ENCODE measurements at places on chromosomes 1 and 21.

GRCh38 chr1:8425150-8425780 lies 107.4 kb downstream of the SLC45A1 start:
- DNase-seq = no peak

DNA sequence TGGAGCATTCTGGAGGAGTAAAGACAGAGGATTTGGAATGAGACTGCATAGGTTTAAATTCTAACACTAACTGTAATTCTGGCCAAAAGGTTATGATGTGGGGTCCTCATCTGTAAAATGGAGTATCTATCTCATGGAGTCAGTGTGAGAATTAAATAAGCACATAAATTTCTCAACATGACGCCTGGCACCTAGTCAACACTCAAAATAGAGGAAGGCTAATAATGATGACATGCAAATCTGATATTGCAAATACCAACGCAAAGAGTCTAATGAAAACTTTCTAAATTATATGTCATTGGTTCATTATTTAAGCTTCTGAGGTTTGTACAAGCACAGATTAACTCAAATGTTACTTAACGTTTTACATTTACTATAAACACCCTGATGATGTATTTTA lies 29.6 kb downstream of the APP start:
- no peak for DNase-seq

- DNase-seq = no peak
Measured at GRCh38 chr1:233815865-233816264, 88.6 kb upstream of the SLC35F3 start.

DNA sequence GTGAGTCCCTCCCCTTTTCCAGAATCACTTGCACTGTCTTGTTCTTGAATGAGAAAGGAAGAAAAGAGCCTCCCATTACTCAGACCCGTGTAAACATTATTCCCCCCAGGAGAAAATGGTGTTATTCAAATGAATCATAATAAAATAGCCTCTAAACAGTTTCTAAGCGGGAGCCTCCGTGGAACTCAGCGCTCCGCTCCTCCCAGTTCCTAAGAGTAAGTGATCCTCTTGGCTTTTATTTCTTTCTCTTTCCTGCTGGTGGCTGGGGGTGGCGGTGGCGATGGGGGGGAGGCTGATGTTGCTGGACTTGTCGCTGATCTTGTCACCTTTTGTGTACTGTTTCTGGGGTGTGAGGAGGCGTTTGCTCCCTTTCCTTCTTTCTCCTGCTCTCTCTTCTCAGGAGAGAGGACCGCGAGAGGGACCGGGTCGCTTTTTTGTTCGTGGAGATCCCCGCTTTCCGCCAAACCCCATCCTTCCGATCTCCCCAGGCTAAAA lies 781 bp downstream of the PROX1 start:
- DNase-seq = no peak

DNA sequence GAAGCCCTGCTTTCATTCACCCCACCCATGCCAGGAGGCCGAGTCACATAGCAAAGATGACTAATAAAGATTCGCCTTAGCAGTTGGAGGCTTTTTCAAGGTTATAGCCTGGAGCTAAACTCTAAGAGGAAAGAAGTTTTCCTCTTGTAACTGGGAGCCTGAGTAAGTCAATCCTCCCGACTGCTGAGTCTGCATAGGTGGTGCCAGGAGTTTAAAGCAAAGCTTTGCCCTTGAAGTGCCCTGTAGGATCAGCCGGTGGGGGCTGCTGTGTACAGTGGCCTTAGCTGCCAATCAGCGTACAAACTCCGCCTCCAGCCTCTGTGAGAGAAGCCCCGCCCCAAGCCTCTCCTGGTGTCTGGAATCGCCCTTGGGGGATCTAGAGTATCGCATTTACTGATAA lies 147.5 kb upstream of the SPATA6 start:
- no peak for DNase-seq

- no peak for DNase-seq
Measured at GRCh38 chr21:44704636-44705001, 6.8 kb downstream of the TSPEAR start.

DNA sequence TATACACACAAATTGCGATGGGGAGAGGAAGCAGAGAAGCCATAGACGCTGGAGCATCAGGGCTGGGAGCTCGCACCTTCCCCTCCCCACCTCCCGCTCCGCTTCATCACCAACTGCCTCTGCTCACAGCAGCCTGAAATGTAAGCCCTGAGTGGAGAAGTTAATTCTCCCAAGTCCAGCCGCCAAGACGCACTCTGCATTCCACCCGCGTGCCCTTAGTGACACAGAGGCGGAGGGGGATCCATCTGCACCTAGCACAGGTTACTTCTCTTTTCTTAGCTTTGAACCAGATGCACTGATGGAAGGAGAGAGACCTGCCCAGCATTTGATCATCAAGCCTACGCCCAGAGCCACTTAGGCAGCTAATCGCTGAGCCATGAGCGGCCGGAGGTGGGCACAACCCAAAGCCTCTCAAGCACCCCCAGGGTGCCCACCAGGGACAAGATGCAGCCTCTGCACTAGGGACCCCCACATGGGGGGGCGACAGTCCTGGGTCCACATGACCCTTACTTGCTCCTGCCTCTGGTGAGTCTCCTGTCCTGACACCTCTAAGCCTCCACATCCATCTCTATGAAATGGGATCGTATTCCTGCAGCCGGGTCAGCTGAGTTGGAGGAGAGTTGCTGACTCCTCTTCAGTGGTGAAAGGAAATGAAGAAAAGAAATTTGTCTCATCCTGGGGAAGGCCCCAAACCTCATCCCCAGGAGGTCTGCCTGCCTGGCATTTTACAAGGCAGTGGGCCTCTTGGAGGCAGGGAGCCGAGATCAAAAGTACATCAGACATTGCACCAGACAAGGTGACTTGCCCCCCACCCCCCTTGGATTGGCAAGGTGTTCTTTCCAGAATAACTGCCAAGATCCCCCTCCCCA lies 316.2 kb downstream of the MATN1 start:
- DNase-seq = no peak

DNA sequence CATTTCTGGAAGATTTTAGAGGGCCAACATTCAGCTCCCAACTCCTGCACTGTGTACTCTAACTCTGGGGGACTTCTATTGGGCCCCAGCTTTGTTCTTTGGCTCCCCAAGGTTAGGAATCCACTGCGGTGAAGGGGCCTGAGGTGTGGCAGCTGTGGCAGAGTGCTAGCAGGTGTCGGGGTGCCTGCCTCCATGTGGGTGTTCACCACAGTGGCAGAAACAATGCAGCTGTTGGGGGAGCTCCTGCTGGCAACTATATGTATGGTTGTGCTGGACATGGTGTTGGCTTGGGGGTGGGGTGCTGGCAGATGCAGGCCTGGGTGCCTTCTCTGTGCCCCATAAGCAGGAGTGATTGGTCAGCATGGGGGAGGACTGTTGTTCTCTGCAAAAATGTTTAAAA lies 95.5 kb downstream of the ST6GALNAC3 start:
- no peak for DNase-seq

GRCh38 chr21:31184459-31184858 lies 146.2 kb upstream of the KRTAP19-8 start:
- DNase-seq = peak; percentile 45

GRCh38 chr1:58497499-58497898 lies 49.0 kb downstream of the OMA1 start:
- DNase-seq = no peak

DNA sequence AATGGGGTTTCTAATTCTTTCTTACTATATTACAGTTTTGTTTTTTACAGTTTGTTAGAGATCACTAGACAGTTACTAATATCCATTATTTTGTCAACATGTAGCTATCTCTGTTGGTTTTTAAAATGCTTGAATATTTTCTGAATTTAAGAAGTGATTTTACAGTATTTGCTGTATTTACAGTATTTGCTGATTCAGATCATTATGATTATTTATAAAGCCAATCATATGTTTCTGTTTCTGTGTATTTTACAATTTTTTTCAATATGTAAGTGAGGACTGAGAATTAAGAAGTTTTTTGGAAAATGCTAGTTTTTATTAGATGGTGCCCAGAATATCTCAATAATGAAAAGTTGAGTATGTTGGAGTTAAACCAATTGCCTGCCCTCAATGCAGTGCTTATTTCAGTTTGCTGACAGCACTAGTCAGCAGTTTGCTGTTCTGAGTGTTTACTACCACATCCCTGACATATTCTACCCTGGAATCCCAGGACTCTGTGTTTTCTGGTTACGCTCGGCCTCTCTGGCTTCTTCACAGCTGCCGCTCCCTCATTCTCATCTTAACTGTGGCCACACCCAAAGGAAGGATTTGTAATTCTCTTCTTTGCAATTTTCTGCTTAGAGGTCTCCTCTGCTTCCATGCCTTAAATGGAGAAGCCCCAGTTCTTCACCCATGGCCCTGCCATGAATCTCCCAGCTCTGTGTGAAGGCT lies 68.0 kb upstream of the BACH1 start:
- no peak for DNase-seq

- DNase-seq = no peak
Measured at GRCh38 chr1:23867542-23867894, 572 bp downstream of the FUCA1 start.

DNA sequence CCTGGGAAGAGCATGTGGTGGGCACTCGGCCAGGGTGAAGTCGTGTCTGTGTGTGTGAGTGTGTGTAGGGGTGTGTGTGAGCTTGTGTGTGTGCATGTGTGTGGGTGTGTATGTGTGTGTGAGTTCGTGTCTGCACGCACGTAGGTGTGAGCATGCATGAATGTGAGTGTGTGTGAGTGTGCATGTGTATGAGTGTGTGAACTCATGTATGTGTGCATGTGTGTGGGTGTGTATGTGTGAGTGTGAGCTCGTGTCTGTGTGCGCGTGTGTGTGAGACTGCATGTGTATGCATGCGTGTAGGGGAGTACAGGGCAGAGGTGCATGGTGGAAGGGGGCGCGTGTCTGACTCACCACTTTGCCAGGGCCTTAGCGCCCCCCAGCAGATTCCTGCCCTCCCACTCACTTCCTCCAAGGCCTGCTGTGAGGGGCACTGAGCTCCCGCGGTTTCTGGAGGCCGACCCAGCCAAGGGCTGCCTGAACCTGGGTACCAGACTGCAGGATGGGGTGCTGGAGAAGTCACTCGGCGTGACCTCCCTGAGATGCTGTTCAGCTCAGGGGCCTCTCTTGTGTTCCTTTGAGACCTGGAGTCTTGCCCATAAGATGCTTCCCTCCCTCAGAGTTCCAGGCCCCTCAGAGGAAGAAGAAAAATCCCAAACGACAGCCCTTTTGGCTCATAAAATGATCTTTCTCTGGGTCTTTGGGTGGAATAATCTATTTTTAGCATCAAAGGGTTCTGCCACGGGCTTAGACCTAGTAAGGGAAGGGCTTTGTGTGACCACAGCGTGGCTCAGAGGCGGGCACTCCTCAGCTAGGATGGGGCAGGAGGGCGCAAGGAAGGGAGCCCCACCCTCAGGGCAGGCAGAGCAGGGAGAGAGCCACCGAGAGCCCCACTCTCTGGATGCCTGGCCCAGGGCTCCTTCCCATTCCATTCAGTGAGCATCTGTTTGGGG lies 41.1 kb upstream of the RUNX3 start:
- no peak for DNase-seq

- no peak for DNase-seq
Measured at GRCh38 chr1:95780836-95781235, 546.8 kb downstream of the RWDD3 start.

DNA sequence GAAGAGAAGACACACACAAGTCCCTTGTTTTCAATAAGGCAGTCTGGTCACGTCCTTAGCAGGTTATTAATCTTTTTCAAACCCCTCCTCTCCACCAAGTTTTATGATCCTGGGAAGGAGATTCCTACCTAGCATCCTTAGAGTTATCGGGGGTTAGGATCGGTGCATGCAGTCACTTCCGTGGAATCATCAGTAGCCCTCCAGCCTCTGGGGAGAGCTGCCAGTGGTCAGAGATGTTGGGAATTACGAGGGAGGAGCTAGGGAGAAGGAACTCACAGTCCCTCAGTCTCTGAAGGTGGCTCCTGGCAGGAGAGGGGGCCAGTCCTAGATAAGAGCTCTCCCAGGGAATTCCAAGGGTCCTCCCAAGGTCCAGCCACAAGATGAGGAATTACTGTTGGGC lies 57.7 kb upstream of the ATP5PO start:
- no peak for DNase-seq

GRCh38 chr1:150469291-150469690 lies 17.9 kb upstream of the TARS2 start:
- no peak for DNase-seq

DNA sequence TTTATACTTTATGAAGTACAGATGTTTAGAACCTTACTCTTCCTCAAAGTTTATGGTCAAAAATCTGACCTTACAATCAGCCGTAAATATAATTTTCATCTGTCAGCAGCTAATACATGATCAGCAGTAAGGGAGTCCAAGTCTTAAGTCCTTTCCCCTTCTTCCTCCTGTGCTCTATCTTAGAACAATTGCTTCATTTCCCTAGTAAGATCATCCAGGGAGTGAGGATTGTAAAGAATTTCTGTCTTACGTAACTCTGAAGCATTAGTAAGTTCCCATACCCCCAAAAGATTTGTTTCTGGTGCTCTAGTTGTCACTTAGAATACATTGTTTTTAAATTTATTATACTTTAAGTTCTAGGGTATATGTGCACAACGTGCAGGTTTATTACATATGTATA lies 2.1 kb downstream of the SETDB1 start:
- DNase-seq = no peak

DNA sequence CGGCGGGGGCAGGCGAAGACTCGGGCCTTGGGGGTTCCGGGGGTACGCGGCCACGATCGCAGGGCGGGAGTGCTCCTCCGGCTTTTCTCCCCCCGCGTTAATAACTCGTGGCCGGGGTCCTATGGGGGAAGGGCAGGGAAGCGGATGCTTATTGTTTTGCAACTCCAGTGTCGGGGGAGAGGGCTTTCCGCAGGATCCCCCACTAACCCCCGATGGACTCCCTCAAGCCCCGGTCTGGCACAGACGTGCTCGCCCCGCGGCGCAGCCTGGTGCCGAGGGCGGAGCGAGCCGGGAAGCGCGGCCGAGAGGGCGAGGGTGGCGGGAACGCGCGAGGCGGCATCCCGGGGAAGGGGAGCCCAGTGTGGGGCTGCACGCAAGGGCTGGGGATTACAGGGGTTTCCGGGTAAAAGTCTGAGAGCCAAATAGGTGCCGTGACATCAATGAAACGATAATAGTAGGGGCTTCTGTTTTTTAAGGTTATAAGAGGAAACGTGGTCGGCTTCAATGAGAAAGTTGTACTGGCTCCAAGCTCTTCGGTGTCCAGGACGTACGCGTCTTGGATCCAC lies 772 bp downstream of the UCK2 start:
- DNase-seq = peak; percentile 19

DNA sequence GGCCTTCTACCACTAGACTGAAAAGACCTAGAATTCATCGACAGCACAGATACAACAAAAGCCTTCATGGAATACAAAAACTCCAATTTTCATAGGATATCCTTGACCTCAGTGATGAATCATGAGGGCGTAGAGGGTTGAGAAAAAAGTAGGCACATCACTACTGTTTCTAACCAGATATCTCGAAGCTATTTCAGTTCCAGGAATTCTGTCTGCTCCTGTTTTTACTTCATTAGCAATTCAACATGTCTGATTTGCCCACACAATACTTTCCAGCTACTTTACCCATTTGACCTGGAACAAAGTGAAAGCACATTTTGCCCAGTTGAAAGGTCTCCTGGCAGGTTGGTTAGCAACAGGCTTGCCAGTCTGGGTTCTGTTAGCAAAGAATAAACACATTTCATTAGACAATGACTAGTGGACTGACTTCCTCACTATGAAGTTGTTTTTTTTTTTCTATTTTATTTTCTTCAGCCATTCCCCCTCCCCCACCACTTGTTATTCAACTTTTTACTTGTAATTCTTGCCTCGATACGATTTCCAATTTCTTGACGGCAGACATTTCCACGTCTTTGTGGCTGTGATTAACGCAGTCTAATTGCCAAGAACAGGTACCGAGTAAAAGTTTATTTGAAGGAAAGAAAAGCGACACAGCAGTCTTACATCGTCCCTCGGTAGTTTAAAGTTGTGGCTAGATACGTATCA lies 4.0 kb upstream of the ZBTB18 start:
- DNase-seq = no peak
